ENCODE measurements at places on chromosomes 5 and 9.

DNA sequence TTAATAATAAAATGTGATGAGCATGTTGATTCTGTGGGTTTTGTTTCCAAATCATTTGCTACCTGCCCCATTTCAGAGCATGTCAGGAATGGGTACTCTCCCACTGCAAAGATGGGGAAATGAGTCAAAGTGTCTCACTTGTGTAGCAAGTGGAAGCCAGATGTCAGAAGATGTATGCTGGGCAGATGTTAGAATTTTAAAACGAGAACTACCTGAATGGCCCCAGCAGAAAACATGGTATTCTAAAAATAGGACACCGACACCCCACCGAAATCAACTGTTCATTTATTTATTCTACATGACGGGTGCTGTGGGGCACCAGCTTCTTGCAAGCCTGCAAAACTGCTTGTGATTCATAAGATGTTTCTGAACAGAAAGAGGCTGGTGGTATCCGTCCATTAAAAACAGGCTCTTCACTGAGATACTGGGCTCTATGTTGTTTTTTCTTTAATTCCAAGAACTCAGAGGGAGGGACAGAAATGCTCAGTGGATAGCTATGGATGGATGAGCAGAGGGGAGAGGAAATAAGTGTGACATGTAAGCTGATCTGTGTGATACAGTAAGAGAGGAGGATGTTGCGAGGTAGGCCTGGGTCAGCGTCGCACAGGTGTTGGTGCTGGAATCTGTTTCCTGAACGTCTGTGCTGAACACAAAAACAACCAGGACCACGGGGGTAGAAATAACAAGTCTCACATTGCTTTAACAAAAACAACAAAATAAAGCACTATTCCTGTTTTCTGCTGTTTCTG is 157.2 kb downstream of the EFNA5 start:
- no peak for DNase-seq

DNA sequence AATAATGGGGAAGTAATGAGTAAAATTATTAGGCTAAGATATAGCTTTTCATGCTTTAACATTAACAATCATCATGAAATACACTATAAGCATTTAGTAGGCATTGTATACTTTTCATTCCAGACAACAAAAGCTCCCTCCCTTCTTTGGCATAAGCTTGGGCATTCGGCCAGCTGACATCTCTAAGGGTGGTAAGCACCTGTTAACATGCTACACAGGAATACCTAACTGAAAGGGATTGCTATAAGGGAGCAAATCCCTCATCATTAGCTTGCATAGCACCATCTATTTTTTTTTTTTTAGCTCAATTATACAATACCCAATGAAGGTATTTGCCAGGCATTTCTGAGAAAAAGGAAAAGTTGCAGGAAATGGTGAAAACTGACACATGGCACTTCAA is 16.6 kb downstream of the STRBP start:
- DNase-seq = no peak

DNA sequence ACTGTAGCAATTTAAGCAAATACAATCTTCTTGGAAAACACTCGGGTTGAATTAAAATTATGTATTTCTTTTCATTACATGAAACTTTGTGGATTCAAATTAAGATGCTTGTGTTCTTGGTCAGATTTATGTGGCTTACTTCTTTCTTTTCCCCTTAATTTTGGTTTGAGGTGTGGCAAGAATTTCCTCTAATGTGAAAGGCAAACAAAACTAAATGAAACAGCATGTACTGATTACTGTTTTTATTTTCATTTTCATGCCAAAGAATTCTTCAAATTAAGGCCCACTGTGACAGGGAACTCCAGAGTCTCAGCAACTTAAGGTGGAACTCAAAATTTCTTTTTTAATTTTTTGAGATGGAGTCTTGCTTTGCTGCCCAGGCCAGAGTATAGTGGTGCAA is at the start of gene OMD:
Gene OMD (minus strand): TSS at position 132 of the 400 bp plus-strand sequence. CDS start 6,913 bp downstream, outside the sequence.
- no peak for DNase-seq

DNA sequence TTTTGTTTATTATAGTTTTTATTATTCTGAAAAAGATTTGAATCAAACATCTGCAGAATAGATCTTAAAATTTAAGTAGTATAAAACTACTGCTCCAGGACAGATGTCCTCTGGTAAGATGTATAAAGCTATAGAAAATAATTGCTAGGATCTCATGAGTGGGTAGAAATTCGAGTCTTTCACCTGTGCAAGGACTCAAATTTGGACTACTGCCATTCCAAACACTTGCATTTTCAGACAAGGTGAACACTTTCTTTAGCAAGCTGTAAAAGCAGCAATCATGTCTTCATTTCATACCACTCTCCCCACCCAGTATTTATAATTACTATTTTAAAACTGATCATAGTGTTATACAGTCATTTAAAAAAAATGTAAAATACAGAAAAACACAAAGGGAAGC is 20.7 kb downstream of the SKP2 start:
- DNase-seq = no peak

DNA sequence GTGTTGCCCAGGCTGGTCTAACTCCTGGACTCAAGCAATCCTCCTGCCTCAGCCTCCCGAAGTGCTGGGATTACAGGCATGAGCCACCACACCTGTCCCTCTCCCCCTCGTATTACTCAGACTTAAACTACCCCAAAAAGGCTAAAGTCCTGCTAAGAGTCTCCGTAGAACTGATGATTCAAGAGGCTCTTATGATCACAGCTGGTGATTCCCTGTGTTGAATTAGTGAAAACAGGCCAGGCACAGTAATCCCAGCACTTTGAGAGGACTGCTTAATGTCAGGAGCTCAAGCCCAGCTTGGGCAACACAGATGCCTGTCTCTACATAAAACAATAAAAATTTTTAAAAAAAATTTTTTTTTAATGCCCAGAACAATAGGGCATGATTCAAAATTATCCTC is 9.2 kb downstream of the CDC26 start:
- DNase-seq = no peak

DNA sequence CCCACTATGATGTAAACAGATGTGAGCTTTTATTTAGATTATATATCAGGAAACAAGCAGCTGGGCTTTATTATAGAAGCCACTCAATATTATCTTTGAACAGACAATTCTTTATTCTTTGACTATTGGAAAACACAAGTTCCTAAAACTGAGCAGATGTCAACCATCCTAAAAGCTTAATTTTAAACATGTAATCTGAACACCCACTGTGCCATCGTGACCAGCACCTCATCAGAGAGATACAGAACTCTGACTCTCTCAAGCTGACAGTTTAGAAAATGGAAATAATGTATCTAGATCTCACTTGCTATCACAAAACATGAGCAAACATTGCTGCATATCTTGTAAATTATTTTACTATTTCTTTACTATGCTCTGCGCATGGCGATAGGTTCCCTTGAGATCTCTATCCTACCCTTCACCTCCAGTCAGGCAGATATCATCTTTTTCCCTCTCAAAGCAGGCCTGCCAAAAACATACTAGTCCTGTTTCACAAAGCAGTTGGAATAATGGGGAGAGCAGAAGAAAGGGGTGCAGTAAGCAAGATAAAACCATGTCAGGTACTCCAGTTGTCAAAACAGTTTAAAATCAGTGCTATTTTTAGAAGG is 151.0 kb downstream of the KIAA0825 start:
- DNase-seq = no peak

GRCh38 chr5:8685704-8686103 is 816.8 kb downstream of the MTRR start:
- no peak for DNase-seq

- no peak for DNase-seq
These were observed 216.1 kb downstream of the NFIB start for GRCh38 chr9:14097666-14098415.

GRCh38 chr9:110532908-110533665 is 46.5 kb downstream of the SVEP1 start:
- DNase-seq = no peak

DNA sequence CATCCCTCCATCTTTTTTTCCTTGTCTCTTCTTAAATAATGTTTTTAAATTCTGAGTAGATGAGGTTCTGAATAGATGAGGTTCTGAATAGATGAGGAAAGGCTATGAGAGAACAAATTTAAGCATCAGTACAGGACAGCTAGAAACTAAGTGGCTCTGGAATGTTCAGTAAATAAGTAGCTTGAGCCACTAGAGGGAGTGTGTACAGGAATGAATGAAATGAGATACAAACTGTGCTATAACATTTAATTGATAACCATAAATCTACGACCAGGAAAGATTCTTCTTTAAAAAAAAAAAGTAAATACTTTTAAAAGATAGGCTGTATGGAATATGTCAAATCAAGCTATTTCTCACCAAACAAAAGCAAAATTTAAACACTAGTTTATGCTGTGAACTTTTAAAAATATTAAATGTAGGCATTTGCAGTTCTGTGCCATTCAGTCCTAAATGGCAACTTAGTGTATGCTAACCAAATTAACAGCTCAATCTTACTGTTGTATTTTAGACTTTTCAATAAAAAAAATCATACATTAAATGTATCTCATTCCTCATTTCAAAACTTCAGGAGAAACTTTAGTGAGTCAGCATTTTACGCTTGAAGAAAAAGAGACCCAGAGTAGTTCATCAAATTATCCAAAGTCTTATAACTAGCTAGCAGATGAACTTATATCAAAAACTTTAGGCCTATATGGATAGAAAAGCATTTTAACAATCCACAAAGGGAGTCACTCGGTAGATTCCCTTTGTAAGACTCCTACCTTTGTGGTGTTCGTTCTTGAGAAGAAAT is 70.4 kb upstream of the SNX2 start:
- peak; percentile 64 for DNase-seq

- DNase-seq = no peak
These were observed 31.2 kb upstream of the MINAR2 start for GRCh38 chr5:129716651-129717050.

- DNase-seq = no peak
These were observed 44.2 kb downstream of the MRPL36 start for GRCh38 chr5:1755321-1755949.

DNA sequence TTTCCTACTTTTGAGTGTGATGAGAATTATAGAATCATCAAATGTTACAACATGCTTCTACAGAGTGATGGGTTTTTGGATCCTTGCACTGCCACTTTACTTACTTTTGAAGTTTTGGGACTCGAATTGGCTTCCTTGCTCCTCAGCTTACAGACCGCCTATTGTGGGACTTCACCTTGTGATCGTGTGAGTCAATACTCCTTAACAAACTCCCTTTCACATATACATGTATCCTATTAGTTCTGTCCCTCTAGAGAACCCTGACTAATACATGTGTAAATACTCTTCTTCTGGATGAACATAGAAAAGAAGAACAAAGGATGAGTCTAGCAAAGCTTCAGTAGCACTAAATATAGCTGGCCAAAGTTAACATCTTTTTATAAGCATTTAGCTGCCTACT is 98.7 kb upstream of the PDE4D start:
- DNase-seq = no peak

DNA sequence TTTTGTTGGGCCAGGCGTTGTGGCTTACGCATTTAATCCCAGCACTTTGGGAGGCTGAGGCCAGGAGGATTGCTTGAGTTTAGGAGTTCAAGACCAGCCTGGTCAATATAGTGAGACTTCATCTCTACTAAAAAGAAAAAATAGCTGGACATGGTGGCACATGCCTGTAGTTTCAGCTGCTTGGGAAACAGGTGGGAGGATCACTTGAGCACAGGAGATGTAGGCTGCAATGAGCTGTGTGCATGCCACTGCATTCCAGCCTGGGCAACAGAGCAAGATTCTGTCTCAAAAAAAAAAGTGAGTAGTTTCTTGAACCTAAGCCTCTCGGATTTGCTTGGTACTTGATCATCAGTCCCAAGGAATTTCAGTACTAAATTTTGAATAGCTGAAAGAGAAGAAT is 26.9 kb downstream of the G3BP1 start:
- DNase-seq = no peak

GRCh38 chr5:149762958-149763630 is 33.0 kb downstream of the PPARGC1B start:
- DNase-seq = no peak

GRCh38 chr5:53164478-53165165 is 55.1 kb upstream of the MOCS2 start:
- DNase-seq = no peak
